ENCODE measurements at places on chromosomes 12 and 14.

DNA sequence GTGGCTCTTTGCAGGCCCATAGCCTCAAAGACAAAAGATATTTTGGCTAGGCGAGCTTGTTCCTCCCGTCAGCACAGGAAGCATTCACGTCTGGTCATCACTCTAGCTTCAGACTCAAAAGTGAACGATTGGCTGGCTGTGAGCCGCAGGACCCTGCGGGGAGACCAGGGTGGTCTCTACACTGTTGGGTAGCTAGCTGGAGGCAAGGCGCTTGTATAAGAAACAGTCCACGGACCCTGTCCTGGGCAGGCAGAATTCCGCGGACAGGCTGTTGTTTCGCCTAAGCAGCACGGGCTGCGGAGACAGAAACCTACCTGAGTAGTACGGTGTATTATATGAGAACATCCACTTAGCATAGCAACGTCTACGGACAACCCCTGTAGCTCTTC lies 29.6 kb downstream of the WBP11 start:
- DNase-seq, result peak; percentile 73

DNA sequence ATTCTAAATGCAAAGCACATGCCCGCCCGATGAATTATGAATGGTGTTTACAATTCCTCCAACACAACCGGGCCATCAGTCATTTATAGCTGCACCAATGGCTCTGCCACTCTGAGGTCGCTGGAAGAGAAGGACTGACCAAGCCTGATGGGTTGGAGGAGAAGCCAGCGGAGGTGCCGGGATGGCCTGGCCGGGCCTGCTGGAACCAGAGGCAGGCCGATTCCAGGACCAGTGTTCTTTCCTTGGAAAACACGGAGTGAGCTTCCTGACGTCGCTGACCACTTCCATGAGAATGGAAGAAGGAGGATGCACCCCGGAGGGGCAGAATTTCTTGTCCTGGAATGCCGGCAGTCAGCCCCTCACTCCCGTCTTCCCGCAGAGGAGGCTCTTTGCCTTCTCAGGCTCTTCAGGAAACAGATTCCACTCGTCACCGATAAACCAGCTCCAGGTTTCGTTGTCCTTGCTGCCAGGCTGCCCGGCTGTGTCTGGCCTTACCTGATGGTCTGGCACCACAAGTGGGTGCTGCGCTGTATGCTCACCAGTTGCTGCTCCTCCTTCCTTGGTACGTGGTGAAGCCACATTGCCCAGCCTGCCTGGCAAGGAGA lies 358.5 kb upstream of the SFSWAP start:
- no peak for DNase-seq

DNA sequence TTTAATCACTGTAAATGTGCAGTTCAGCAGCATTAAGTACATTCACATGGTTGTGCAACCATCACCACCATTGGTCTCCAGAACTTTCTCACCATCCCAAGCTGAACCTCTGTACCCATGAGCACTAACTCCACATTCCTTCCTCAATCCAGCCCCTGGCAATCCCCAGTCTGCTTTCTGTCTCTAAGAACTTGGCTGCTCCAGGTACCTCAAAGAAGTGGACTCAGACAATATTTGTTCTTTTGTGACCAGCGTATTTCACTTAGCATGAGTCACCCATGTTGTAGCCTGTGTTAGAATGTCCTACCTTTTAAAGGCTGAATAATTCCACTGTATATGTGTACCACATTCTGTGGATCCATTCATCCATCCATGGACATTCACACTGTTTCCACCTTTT lies 64.6 kb downstream of the SLC24A4 start:
- DNase-seq, result no peak

GRCh38 chr12:72546106-72546505 lies 273.9 kb downstream of the TRHDE start:
- no peak for DNase-seq

DNA sequence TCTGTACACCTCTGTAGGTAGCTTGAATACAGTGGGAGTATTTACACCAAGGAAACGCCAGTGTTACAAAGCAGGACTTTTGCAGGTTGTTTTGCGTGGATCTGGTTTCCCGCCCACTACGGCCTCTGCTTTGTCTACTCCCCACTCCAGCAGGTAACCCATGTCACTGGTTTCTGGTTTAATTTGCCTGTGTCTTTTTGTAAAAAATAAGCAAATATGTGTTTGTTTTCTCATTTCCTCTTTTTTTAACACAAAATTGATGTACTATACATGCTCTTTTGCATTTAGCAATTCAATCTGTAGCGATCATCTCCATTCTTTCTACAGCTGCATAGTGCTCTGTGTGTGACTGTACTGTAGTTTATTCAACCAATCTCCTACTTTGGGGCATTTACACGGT lies 43.4 kb upstream of the SCN8A start:
- DNase-seq, result no peak

DNA sequence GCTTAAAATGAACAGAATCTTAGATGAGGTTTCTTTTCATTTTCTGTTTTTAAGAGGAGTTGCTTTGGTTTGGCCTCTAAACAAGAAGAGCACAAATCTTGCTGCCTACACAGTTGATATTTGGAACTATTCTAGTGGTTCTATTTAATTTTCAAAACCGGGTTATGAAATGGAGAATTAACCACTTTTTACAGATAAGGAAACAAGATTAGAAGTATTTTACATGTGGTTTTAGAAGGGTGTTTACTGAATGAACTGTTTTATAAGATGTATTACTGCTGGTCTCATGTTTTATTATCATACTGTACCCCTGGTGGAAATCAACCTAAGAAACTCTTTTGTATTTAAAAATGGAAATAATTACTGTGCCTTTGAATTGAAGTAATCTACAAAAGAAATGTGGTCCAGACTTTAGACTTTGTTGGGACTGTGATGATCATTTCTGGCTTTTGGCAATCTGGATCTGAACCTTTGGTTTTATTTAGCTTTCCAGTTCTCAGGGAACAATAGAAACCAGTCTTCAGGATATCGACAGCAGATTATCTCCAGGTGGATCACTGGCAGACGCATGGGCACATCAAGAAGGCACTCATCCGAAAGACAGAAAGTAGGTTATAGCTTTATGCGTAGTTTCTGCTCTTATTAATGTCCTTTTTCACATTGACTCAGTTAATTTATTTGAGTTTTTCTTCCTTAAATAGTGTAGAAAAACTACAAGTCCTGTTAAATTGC lies 43.2 kb downstream of the TBK1 start:
- DNase-seq, result no peak

- DNase-seq, result no peak
Measured at GRCh38 chr12:57031138-57031725, 14.9 kb upstream of the TAC3 start.

GRCh38 chr14:68741839-68742470 lies 50.9 kb downstream of the ZFP36L1 start:
- DNase-seq, result no peak

DNA sequence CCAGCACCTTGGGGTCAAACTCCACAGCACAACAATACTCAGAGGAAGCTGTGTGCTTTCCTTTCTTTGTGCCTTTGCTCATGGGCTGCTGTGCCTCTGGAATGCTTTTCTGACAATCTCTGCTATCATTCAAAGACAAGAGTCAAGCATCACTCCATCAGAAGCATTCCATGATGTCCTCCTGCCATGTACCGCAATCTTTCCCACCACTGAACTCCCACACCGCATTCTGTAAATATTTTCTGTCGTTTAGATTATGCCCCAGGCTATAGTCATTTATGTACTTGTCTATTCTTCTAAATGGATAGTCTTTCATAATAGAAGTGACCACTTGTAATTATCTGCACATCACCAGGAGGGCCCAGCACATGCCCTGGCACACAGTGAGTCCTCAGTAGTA lies 327.8 kb downstream of the PDZRN4 start:
- no peak for DNase-seq

- DNase-seq, result no peak
Measured at GRCh38 chr12:77774761-77775160, 55.9 kb upstream of the NAV3 start.

- DNase-seq, result no peak
Measured at GRCh38 chr12:98903875-98904274, 258.8 kb downstream of the APAF1 start.

Measured in neural progenitor cell (in vitro differentiated cells).